ENCODE measurements at places on chromosomes 7 and 10. TPM values are rescaled to one million over a fixed set of nuclear protein-coding genes. Genes with fewer than 3 reads are reported as not detected.

DNA sequence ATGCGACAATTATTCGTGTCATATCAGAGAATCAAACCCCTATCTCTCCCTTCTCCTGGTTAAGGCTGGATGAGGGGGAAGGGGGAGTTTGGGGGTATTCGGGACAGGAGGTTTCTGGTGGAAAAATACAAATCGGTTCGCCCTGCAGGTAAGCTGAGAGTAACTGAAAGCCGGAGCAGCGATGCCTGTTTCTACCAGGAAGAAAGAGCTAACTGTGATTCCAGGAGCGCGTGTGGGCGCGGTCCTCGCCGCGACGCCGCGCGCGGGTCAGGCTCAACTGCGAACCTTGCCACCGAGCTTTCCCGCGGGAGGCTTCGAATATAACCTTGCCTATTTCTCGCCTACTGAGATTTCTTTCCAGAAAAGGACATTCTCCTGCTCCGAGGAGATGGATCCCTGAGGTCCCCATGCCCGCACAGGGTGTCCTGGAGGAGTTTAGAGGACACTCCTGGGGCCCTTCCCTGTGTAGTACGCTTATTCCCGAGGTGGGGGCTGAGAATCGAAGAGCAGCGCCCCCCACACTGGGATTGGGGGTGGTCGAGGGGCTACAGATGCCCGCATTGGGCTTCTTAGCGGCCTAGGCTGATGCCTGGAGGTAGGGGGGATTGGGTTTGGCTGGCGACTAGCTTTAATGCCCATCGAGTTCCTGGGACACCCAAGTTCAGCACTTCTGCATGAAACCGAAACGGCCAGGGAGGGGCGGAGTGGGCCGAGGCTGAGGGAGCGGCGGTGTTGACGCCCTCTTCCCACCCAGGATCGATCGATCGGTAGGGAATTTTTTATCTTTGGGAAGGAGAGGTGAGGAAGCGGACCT lies 13.0 kb upstream of the DLX6 start:
- no peaks in the 10 kb centered on the region for H3K4me1 ChIP-seq
- H3K36me3 ChIP-seq: peaks cover 8% of the 10 kb centered on the region
- peaks cover 81% of the 10 kb centered on the region for H3K27me3 ChIP-seq
- no peak overlapping the region for H3K4me3 ChIP-seq

The SFTPA1 gene
- not detected for total RNA-seq

The GRM3 gene
- total RNA-seq: not detected

The EMX2 gene
- not detected for total RNA-seq

- no peak for DNase-seq
- peaks cover 5% of the 10 kb centered on the region for H3K4me1 ChIP-seq
- no peaks in the 10 kb centered on the region for H3K27me3 ChIP-seq
- H3K27ac ChIP-seq: no peak overlapping the region
- no peak overlapping the region for H3K4me3 ChIP-seq
Observed at GRCh38 chr7:17488829-17489228, 190.4 kb downstream of the AHR start.

- DNase-seq: peak; percentile 98
- peaks cover 31% of the 10 kb centered on the region for H3K4me1 ChIP-seq
- no peaks in the 10 kb centered on the region for H3K27me3 ChIP-seq
- H3K4me3 ChIP-seq: peak overlapping the region; percentile 83
- peak overlapping the region; percentile 91 for H3K27ac ChIP-seq
Observed at GRCh38 chr7:67302113-67303039, 305.7 kb downstream of the TYW1 start.

DNA sequence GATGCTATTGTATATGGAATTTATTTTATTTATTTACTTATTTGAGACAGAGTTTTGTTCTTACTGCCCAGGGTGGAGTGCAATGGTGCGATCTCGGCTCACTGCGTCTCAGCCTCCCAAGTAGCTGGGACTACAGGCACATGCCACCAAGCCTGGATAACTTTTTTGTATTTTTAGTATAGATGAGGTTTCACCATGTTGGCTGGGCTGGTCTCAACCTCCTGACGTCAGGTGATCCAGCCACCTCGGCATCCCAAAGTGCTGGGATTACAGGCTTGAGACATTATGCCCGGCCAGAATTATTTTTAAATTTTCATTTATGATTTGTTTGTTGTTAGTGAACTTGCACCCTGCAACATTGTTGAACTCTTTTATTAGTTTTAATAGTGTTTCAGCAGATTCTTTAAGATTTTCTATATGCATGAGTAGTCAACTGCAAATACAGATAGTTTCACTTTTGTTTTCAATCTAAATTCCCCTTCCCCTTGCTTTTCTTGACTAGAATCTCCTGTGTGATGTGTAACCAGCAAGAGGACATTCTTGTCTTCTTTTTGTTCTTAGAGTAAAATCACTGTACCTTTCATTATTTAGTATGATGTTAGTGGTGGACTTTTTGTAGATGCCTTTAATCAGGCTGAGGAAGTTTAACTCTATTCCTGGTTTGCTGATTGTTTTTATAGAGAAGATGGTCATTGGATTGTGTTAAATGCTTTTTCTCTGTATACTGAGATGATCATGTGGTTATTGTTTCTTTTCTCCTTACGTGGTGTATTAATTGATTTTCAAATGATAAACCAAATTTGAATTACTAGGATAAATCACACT lies 27.8 kb downstream of the ZNF33A start:
- H3K27ac ChIP-seq: peak overlapping the region; percentile 86
- H3K36me3 ChIP-seq: peaks cover 80% of the 10 kb centered on the region
- H3K4me1 ChIP-seq: peaks cover 26% of the 10 kb centered on the region
- DNase-seq: no peak
- no peaks in the 10 kb centered on the region for H3K27me3 ChIP-seq

The CFAP43 gene
- 0.25 TPM for total RNA-seq

GRCh38 chr10:119209736-119210355 lies 2.5 kb downstream of the GRK5 start:
- H3K27me3 ChIP-seq: no peaks in the 10 kb centered on the region
- peak overlapping the region; percentile 80 for H3K27ac ChIP-seq
- H3K4me1 ChIP-seq: peaks cover 65% of the 10 kb centered on the region
- H3K36me3 ChIP-seq: no peaks in the 10 kb centered on the region
- H3K4me3 ChIP-seq: peak overlapping the region; percentile 92

DNA sequence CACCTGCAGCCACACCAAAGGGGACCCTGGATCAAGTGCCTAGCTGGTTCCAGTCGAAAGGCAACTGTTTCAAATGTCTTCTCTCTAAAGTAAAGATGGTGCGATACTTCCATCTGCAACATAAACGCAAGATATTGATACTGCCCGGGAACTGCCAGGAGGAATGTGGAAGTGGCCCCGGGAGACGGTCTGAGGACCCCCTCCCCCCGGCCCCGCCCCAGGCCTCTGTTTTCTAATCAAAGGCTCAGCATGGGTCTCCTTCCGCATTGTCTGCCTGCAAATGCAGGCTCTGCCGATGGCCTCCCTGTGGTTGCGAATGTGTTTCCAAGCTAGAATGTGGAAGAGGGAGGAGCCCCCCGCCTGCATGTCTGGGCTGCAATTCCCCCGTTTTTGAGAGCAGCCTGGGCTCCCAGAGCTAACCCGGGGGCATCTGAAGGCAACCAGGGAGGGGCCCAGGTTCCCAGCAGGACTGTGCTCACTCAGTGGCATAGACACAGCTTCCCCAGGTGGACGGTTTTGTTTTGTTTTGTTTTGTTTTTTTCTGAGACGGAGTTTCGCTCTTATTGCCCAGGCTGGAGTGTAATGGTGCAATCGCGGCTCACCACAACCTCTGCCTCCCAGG lies 223.9 kb upstream of the PPP2R2D start:
- no peak overlapping the region for H3K4me3 ChIP-seq
- no peaks in the 10 kb centered on the region for H3K4me1 ChIP-seq
- no peaks in the 10 kb centered on the region for H3K27me3 ChIP-seq
- DNase-seq: no peak
- H3K36me3 ChIP-seq: no peaks in the 10 kb centered on the region

GRCh38 chr7:155216475-155217272 lies 81.0 kb upstream of the INSIG1 start:
- H3K4me3 ChIP-seq: no peak overlapping the region
- H3K36me3 ChIP-seq: no peaks in the 10 kb centered on the region
- H3K4me1 ChIP-seq: peaks cover 15% of the 10 kb centered on the region
- no peaks in the 10 kb centered on the region for H3K27me3 ChIP-seq

The ANKRD30A gene
- not detected for total RNA-seq

- H3K4me1 ChIP-seq: peaks cover 3% of the 10 kb centered on the region
Observed at GRCh38 chr7:130366564-130366963, 13.7 kb upstream of the CPA1 start.

DNA sequence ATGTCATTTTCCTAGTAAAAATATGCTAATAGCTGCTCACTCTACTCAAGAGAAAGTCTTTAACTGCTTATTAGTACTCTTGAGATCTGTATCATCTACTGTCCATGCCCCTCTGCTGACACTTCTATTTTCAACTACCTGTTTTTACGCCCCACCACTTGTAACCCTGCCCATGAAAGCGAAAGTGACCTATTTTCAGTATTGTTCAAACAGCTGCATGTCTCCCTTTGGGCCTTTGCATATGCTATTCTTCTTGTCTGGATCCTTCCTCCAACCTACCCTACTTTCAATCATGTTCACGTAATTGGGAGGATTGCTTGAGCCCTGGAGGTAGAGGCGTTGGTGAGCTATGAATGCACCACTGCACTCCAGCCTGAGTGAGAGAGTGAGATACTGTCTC lies 1481.3 kb downstream of the GATA3 start:
- DNase-seq: no peak
- H3K4me1 ChIP-seq: no peaks in the 10 kb centered on the region
- H3K36me3 ChIP-seq: no peaks in the 10 kb centered on the region
- H3K27me3 ChIP-seq: no peaks in the 10 kb centered on the region
